ENCODE measurements at places on chromosomes 13 and 19. TPM values are rescaled to one million over a fixed set of nuclear protein-coding genes. Genes with fewer than 3 reads are reported as not detected.

DNA sequence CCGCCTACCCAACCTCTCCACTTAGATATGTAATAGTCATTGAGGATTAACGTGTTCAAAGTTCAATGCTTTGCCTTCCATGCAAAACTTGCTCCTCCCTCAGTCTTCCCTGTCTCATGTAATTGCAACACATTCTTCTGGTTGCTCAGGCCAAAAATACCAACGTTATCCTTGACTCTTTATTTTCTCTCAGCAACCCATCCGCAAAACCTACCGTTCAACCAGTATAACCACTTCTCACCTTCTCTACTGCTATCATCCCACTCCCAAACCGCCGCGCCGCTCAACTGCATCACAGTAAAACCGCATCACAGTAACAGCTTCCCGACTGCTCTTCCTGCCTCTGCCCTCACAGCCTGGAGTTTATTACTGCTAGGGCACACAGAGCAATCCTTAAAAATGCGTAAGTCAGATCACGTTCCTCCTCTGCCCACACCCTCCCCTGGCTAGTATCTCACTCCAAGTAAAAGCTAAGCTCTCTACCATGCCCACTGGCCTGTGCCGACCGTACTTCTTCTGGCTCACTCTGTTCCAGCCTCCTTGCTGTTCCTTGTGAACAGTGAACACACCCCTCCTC lies 8.2 kb downstream of the MTIF3 start:
- peaks cover 10% of the 10 kb centered on the region for H3K4me1 ChIP-seq
- H3K4me3 ChIP-seq = no peak overlapping the region
- no peak overlapping the region for H3K27ac ChIP-seq
- no peaks in the 10 kb centered on the region for H3K27me3 ChIP-seq
- peaks cover 59% of the 10 kb centered on the region for H3K36me3 ChIP-seq

DNA sequence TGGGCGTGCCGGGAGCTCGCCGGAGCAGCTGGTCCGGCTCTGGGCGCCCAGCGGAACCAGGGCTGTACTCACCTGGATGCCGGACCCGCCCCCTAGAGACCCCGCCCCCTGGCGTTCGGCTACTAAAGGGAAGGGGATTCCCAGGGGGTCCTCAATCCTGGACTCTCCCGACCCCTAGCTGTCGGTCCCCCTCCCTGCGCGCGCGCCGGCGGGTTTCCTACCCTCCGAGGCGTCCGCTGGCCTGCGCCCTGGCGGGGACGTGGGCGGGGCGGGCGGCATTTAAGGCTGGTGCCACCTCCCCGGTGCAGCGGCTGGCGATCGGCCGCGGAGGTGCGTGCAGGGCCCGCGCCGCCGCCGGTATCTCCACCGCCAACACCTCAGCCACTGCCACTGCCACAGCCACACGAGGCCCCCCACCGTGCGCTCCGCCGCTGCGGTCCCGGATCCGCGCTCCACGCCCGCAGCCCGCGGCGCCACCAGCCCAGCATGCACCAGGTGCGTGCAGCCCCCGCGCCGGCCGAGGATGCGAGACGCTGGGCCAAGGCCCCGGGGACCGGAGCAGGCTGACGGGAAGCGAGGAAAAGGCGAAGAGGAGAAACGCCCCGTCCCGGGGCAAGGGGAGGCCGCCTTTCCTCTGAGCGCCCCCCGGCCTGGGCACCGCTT lies at the start of gene ATP12A:
Gene ATP12A, plus strand, starts transcription at position 151 of the 663 bp plus-strand sequence. Its CDS starts 336 bp downstream, at position 487.
- H3K27ac ChIP-seq = no peak within 1 kb of the TSS
- H3K27me3 ChIP-seq = peaks cover 25% of the 10 kb centered on the region
- H3K36me3 ChIP-seq = no peaks in the 10 kb centered on the region

- H3K36me3 ChIP-seq = no peaks in the 10 kb centered on the region
- no peak for DNase-seq
- peaks cover 25% of the 10 kb centered on the region for H3K27me3 ChIP-seq
- H3K4me3 ChIP-seq = no peak overlapping the region
- H3K27ac ChIP-seq = no peak overlapping the region
These were observed 185.3 kb downstream of the EFNB2 start for GRCh38 chr13:106350208-106350607.

- no peak for DNase-seq
- H3K27ac ChIP-seq = no peak overlapping the region
- H3K4me3 ChIP-seq = no peak overlapping the region
- no peaks in the 10 kb centered on the region for H3K27me3 ChIP-seq
These were observed 162.1 kb upstream of the TMTC4 start for GRCh38 chr13:100836711-100837110.

DNA sequence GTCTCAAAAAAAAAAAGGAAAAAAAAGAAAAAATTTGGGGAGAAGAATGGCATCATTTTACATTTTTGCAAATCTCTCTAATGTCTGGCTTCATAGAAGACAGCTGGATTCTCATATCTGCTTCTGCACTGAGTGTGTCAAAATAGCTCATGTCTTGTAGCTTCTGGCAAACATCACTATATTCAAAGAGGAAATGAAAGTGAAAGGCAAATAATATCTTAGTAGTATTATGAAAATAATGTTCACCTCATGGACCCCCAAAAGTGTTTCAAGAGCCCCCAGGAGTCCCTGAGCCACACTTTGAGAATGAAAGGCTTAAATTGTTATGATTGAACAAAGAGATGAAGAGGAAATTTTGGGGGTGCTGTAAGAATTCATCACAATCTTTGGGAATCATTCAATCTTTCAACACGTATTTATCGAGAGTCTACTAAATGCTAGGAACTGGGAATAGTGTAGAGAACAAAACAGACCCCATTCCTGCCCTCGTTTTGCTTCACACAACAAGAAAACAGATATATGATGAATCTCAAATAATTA lies 1.2 kb upstream of the SLC6A16 start:
- no peak overlapping the region for H3K27ac ChIP-seq
- H3K27me3 ChIP-seq = no peaks in the 10 kb centered on the region
- peak; percentile 4 for DNase-seq
- no peaks in the 10 kb centered on the region for H3K36me3 ChIP-seq
- no peak overlapping the region for H3K4me3 ChIP-seq

GRCh38 chr19:34393031-34393430 lies 11.2 kb upstream of the PDCD2L start:
- no peak for DNase-seq
- H3K27ac ChIP-seq = no peak overlapping the region
- no peaks in the 10 kb centered on the region for H3K4me1 ChIP-seq
- H3K36me3 ChIP-seq = peaks cover 82% of the 10 kb centered on the region

DNA sequence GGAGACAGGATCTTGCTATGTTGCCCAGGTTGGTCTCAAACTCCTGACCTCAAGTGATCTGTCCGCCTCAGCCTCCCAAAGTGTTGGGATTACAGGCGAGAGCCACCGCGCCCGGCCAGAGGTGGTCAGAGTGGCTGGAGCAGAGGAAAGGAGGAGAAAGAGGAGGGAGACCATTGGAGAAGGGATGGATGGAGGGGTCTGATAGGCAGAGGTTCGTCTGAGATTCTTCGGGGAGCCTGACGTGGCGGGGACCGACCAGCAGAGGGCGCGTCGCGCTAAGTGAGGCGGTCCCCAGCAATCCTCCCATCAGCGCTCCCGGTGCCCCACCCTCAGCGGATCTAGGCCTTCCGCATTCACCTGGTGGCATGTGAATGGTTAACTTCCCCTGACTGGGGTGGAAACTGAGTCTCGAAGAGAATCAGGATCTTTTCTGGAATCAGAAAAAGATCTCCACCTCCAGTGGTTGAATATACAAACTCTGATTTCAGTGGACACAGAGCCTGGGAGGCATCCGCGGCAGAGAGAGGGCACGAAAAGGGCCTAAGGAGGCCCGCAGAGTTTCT lies 8.8 kb downstream of the GTPBP3 start:
- H3K4me3 ChIP-seq = no peak overlapping the region
- no peak overlapping the region for H3K27ac ChIP-seq

DNA sequence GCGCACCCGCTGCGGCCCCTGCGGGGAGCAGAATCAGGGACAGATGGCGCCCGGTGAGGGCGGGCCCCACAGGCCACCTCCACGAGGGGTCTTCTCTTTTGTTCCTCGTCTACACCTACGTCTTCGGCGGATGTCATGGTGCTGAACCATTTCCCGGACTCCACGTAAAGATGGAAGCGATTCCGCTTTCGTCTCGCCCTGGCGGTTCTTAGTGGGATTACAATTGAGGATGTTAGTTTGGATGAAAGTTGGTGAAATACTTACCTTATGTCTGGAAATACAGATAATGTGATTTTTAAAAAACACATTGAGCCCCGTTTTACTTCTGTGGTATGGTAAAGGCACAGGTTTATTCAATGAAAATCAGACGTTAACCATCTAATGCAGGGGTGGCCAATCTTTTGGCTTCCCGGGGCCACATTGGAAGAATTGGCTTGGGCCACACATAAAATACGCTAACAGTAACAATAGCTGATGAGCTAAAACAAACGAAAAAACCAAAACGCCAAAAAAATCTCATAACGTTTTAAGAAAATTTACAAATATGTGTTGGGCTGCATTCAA lies 1.4 kb upstream of the ZMYM5 start:
- peak; percentile 69 for DNase-seq
- H3K4me3 ChIP-seq = peak overlapping the region; percentile 69
- peak overlapping the region; percentile 92 for H3K27ac ChIP-seq
- H3K4me1 ChIP-seq = peaks cover 27% of the 10 kb centered on the region
- H3K27me3 ChIP-seq = no peaks in the 10 kb centered on the region
- H3K36me3 ChIP-seq = no peaks in the 10 kb centered on the region

The TMEM255B gene
- polyA plus RNA-seq = 7.5 TPM

The ZNF426 gene
- 4.1 TPM for polyA plus RNA-seq

The N4BP2L1 gene
- 50.9 TPM for polyA plus RNA-seq
